GM23338 (cell line): ENCODE measurements at places on chromosomes 4 and X. TPM values are rescaled to one million over a fixed set of nuclear protein-coding genes. Genes with fewer than 3 reads are reported as not detected.

The FANCB gene
- 8.8 and 16.8 TPM in 2 replicates for total RNA-seq

The PCDH10 gene
- 4.0 and 5.6 TPM in 2 replicates for total RNA-seq

GRCh38 chrX:150159537-150159936 lies 203.6 kb upstream of the MAMLD1 start:
- DNase-seq, result no peak

- peak; percentile 48 for DNase-seq
Measured at GRCh38 chr4:20418861-20419451, 167.3 kb downstream of the SLIT2 start.

GRCh38 chr4:177077095-177077971 lies 232.3 kb upstream of the NEIL3 start:
- DNase-seq, result no peak

DNA sequence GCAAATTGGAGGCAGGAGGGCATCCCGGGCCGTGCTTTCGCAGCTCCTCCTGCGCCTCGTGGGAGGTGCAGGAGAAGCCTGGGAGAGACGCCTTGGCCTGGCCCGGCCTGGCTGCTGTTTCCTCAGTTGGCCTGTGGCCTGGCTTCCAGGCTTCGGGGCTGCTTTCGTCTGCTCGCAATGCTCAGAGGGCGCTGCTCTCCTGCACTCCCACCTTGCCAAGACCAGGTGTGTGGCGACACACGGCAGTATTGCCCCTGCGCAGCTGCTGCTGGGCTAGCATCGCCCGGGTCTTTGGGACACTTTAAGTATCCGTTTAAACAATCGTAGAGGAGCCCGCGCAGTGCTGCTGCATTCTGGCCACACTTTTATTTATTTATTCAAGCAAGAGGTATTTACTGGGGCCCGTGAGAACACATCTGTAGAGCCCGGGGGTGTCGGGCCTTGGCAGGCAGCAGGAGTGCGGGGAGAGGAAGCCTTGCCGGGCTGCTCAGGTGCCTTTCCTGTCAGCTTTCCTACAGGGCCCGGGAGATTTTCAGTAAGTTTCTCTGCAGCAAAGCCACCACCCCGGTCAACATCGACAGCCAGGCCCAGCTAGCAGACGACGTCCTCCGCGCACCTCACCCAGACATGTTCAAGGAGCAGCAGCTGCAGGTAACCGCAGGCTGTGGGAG lies 26.2 kb upstream of the HGFAC start:
- no peak for DNase-seq

- no peak for DNase-seq
Measured at GRCh38 chr4:5558502-5558901, 149.9 kb downstream of the EVC2 start.

GRCh38 chr4:168074861-168075260 lies 17.5 kb upstream of the ANXA10 start:
- no peak for DNase-seq
